ENCODE measurements at places on chromosomes 6 and 20. TPM values are rescaled to one million over a fixed set of nuclear protein-coding genes. Genes with fewer than 3 reads are reported as not detected.

GRCh38 chr6:86859513-86859912, 77.8 kb upstream of the HTR1E start:
- DNase-seq = no peak

DNA sequence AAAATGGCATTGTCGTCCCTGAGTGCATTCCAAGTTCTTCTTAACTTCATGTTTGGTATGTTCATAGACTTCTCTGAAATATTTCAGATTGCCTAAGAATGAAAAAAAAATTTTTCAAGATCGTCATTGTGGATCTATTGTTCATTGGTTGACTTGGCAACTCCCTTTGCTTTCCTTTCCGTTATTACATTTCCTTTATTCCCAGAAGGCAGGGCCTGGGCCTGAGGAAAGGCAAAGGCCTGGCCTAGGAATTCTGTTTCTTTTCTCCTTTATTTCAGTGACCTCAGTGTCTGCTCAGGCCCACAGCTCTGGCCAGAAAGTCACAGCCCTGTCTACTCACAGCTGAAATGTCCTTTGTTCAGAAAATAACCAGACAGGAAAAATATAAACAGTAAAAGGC, 401.6 kb upstream of the PLCB4 start:
- DNase-seq = no peak

Gene FUT9
- polyA plus RNA-seq = 3.4 TPM

Gene STMND1
- polyA plus RNA-seq = 0.30 TPM

Gene GSTA3
- polyA plus RNA-seq = 0.40 TPM

DNA sequence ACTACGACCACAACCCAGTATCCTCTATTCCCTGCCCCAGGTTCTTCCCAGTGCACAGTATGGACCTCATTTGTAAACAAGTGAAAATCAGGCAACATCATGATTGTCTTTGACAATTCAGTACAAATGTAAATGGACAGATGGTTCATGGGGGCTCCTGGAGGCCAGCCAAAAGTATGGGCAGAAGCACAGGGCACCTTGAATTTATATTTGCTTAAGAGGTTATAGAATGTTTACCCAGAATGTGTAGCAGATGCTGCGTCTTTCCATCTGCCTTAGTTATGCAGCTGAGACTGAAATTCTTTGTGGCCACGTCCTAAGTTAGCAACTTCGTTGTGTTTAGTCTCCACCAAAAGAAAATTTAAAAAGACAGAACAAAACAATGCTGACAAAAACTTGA, 559.6 kb upstream of the NRSN1 start:
- DNase-seq = no peak

DNA sequence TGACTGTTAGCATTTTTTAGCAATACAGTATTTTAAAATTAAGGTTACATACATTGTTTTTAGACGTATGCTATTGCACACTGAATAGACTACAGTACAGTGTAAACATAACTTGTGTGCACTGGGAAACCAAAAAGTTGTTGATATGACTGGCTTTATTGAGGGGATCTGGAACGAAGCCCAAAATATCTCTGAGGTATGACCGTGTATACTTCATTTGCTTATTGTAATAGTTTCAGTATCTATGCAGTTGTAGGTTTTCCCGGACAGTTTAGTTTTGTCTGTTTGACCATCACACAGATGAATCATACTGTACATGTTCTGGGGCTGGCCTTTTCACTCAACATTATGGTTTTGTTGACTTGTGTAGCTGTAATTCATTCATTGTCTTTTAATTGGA, 6.9 kb upstream of the ZBTB12 start:
- DNase-seq = no peak

Gene MUC22
- polyA plus RNA-seq = not detected

DNA sequence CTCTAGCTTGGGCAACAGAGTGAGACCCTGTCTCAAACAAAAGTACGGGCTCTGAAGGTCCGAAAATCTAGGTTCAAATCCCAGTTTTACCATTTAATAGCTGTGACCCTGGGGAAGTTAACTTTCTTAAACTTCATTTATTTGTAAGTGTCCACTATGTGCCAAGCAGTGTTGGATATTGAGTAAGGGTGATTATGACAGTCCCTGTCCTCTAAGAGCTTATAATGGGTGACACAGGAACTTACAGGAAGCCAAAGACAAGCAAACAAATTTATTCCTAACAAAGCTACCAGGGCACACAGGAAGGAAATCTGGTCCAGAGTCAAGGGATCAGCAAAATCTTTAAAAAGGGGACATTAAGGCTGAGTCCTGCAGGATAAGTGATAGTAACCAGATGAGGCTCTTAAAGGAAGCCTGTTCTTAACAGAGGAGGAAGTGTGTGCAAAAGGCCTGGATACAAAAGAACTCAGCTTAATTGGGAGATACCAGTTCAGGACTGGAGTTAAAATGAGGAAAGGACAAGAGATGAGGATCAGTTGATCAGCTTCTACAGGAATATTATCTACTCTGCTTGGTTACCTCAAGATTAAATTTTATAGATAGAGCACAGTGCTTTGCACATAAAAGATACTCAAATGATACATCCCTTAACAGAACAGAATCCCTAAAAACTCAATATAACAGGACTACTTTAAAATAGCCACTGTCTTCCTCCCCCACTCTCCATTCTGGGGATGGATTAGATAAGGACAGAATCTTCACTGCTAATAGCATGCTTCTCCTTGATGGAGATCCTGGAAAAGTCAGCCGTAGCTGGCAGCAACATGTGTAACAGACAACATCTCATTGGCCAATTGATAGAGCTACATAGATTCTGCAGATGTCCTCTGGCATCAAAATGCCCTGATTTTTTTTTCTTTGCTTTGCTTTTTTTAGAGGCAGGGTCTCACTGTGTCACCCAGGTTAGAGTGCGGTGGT, 6.1 kb downstream of the SNX3 start:
- no peak for DNase-seq

DNA sequence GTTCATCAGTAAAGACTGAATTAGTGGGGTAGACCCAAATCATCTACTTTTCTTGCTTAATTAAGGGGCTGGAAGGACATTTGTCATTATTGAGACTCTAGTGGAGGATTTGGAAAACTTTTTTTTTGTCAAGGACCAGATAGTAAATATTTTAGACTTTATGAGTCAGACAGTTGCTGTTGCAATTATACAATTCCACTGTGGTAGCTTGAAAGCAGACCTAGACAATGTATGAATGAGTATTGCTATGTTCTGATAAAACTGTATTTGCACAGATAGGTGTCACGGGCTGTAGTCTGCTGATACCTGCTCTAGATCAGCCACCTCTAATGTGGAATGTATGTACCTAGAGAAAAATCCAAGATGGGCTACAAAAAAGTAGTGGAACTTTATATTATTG, 175.0 kb downstream of the CARMIL1 start:
- DNase-seq = no peak

GRCh38 chr20:19934792-19935491, 82.2 kb upstream of the NAA20 start:
- no peak for DNase-seq

Gene EPPIN
- 0.10 TPM for polyA plus RNA-seq

GRCh38 chr6:31705931-31706330, 735 bp upstream of the LY6G6F start:
- no peak for DNase-seq

GRCh38 chr6:144597511-144597910, 312.4 kb downstream of the UTRN start:
- DNase-seq = no peak

GRCh38 chr6:30591008-30591407, 19.8 kb downstream of the ABCF1 start:
- DNase-seq = no peak

- no peak for DNase-seq
Observed at GRCh38 chr20:44075191-44075949, 111.6 kb downstream of the JPH2 start.

Gene COL9A3
- 19.3 TPM for polyA plus RNA-seq

DNA sequence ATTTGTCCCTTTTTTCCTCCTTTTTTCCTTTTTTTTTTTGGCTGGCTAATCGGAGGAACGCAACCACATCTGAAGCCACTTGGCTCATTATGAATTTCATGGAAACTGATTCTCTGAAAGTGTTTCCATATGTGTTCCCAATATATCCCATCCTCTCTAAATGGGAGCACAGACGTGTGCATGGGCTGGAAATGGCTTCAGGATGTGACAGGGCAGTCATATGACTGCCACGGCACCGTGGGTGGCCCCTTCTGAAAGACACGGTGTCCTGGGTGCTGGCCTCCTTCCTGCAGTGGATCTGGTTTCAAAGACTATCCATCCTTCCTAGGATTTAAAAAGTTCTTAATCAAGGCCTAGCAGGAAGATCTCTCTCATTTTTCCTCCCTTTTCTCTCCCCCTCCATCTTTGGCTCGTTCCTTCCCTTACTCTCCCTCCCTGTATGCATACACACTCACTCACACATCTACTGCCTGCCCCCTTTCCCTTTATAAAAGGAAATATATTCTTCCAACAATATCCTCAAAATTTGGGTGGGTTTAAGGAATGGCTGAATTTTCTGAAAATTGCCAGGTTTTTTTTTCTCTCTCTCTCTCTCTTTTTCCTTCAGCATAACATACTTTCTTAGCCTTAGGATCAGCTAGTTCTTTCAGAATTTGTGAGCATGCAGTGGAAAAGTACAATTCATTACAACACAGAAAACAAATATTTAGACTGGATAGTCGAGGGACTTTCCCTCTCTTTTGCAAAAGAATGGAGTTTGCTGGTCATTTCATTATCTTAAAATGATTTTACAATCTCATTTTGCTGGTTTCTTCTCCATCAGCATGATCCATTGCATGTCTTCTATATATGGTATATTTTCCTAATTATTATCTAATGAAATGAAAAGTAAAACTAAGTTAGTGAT, 161.2 kb upstream of the SUPT3H start:
- DNase-seq = no peak

DNA sequence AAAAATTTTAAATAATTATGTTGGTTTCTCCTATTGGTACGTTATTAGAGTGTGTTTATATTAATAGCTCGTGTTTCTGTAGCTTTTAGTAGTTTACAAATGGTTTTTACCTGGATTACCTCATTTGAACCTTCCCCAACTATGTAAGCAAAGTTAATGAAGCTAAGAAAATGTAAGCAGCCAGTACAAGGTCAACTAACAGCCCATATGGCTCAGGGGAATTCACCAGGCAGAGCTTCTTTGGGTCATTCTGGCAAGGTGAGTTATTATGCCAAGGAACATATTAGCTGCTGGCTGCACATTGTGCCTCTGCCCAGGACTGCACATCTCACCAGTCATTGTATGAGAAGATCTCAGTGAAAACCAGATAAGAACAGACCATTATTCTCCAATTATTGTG, 27.0 kb upstream of the MARCKS start:
- no peak for DNase-seq

Gene KIAA0408
- 3.3 TPM for polyA plus RNA-seq

DNA sequence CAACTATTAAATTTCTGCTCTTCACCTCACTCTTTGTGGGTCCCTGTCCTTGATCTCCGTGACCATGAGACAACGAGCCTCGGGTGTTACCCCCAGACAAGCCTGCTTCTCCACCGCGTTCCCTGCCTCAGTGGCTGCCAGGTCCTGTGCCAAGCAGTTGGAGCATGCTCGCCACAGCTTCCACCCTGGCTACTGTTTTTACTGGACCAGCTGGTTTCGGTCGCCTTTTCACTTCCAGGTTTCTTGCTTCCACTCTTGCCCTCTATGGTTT, 5.6 kb downstream of the TP53RK start:
- DNase-seq = no peak

Gene ESR1
- polyA plus RNA-seq = 2.7 TPM

DNA sequence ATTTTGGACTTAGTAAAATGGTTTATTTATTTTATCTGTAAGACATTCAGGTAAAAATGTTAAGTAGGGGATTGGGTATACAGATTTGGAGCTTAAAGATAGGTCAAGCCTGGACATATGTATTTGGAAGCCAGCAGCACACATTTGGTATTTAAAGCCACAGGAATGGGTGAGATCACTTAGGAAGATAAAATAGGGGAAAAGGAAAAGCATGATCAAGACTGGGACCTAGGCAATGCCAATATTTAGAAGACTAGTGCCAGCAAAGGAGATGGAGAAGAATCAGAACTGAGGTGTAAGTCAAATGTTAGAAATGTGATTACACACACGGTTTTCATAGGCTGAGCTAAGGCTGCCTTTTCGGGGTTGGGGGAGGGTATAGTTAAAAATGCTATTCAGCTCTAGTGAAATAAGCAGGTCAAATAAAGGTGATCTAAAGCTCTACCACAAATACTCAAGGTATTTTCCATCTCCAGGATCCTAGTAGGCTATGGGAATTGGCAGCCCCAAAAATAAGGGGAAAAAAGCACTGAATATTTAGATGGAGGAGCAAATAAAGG, 20.6 kb downstream of the SLC2A12 start:
- DNase-seq = no peak

GRCh38 chr20:9500121-9500520, 14.3 kb upstream of the LAMP5 start:
- DNase-seq = no peak

Gene HTR1B
- 0.39 TPM for polyA plus RNA-seq
